ENCODE measurements at places on chromosomes 12 and 14. TPM values are rescaled to one million over a fixed set of nuclear protein-coding genes. Genes with fewer than 3 reads are reported as not detected.

Gene CLEC9A
- total RNA-seq, result not detected

Gene UBE3B
- 20.7 TPM for total RNA-seq

Gene SLC6A12
- total RNA-seq, result 1.4 TPM

Gene ADIPOR2
- total RNA-seq, result 61.3 TPM

Gene NFE2
- not detected for total RNA-seq

Gene MCRS1
- total RNA-seq, result 45.2 TPM

Gene OR6C70
- not detected for total RNA-seq

Gene SOAT2
- total RNA-seq, result not detected

Gene PYM1
- 29.2 TPM for total RNA-seq

Gene ESRRB
- total RNA-seq, result not detected

Gene GARIN6
- total RNA-seq, result not detected

Gene FOXA1
- total RNA-seq, result not detected

Gene WDHD1
- 13.6 TPM for total RNA-seq

Gene LRTM2
- total RNA-seq, result not detected

Gene OLR1
- total RNA-seq, result not detected

Gene ARHGEF25
- 16.3 TPM for total RNA-seq

Gene DCTN2
- total RNA-seq, result 86.2 TPM

Gene CISTR
- not detected for total RNA-seq

Gene TBK1
- total RNA-seq, result 57.2 TPM

Gene CELA1
- not detected for total RNA-seq

Gene KRT6C
- not detected for total RNA-seq

Gene RNASE3
- total RNA-seq, result not detected

Gene GLS2
- not detected for total RNA-seq

Gene MIP
- total RNA-seq, result not detected

Gene CABP1
- total RNA-seq, result 1.2 TPM

Gene PZP
- 0.59 TPM for total RNA-seq

Gene ACVRL1
- 0.05 TPM for total RNA-seq

Gene FAM186B
- 0.95 TPM for total RNA-seq

Gene LMNTD1
- total RNA-seq, result not detected

Gene VPS37B
- 39.3 TPM for total RNA-seq

Gene ACSS3
- total RNA-seq, result not detected

Gene RFX4
- not detected for total RNA-seq

Gene SDS
- not detected for total RNA-seq

Gene MEG3
- total RNA-seq, result 0.08 TPM
